Right renal pelvis (tissue), 4 donors: ENCODE measurements at places on chromosomes 2 and 18.
A peak's percentile ranks its signal among the peaks of the same experiment; 100 is the strongest.

GRCh38 chr2:213022987-213023386 is 128.4 kb downstream of the IKZF2 start:
- DNase-seq, result no peak

DNA sequence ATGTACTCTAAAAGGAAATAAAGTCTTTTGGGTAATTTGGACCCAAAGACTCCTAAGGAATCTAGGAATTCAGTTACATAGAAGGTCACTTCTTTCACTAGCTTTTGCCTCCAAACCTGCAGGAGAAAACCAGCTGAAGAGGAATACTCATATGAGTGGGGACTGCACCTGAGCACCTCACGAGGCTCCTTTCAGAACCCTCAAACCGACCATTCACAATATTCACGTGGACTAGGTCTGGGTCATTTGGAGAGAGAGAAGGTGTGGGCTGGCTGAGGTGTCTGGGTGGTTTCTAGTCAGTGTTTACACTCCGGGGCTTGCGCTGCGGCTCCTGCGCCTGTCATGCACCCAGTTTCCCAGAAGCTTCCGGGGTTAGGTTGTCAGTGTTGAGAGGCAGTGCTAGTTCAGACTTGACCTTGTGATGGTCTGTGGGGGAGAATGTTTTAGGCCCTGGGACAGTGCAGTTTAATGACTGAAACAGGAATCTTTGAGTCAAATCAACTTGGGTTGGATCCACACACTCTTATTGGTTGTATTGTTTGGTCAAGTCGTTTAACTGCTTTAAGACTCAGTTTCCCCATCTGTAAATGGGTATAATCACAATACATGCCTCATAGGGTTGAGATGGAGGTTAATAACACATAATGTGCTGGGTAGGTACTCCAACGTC is 78.4 kb downstream of the LIMS1 start:
- no peak for DNase-seq

DNA sequence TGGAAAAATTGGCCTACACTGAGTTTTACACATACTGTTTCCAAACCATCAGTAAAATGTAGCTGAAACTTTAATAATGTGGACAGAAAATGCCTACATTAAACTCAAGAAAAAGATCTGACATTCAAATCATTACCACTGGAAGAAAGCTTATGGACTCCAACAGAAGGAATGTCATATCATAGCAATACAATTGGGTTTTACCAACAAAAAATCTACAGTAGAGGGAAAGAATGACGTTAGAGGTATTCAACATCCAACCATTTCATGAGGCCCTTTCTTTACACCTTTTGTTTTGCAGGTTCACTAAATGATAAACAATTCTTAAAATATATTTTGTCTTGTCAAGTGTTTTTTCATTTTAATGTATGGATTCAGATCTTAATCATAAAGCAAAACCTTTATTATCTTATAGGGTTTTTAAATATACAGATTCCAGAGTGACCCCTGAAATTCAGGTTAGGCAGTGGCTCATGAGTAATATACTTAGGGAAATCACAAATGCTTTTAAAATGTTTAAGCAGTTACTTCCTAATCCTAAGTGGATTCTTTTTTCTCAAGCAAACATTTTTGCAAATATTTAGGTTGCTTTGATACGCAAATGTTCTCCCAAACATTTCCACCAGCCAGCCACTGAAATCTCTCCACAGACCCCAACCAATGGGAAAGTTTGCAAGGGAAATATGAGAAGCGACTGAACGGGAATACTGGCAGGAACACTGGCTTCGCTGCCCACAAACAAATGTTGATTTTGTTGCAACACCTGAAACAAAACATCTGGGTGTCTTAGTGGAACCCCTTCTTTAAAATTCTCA is 168.7 kb downstream of the TCF4 start:
- no peak for DNase-seq

DNA sequence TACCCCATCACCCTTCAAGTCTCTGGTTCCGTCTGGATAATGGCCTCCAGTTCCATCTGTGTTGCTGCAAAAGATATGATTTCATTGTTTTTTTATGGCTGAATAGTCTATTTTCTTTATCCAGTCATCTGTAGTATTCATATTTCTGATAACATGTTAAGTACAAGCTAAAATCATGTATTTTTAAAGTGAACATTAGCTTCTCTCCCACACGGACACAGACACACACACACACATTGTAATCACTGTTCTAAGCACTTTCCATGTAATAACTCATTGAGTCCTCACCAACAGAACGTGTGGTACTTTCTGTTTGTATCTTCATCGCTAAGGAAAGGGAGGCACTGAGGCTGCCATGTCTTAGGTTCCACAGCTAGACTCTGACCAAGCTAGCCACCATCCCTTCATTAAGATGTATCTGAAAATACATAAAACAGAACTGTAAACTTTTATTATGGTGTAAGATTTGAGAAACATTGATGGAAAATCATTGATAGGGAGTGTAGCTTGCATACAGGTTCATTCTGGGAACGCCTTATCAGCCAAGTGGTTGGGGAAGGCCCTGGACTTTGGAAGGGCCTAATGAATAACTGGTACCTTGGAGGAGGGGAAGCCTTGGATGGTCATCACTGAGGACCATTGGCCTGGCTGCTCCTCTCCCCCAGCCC is 8.1 kb downstream of the NCK2 start:
- DNase-seq, result no peak

GRCh38 chr2:216404010-216404618 is 8.2 kb upstream of the SMARCAL1 start:
- no peak for DNase-seq

- DNase-seq, result no peak
Observed at GRCh38 chr18:64097497-64097896, 51.4 kb downstream of the LINC00305 start.

GRCh38 chr18:6836331-6836730 is 106.8 kb downstream of the ARHGAP28 start:
- DNase-seq, result no peak

DNA sequence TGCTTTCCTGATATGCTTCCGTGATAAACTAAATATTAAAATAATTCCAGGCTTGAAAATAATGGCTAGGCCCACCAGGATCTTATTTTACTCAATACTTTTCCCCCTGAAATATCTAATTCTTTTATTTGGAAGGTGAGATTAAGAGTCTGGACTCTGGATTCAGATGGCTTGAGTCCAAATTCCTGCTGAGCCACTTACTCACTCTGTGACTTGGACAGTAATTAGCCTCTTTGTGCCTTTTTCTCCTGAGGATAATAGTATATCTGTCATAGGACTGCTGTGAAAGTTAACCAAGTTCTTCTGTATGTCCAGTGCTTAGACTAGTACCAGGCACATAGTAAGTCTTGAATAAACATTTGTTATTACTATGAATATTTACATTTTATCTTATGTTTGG is 127.3 kb upstream of the ERBB4 start:
- no peak for DNase-seq

DNA sequence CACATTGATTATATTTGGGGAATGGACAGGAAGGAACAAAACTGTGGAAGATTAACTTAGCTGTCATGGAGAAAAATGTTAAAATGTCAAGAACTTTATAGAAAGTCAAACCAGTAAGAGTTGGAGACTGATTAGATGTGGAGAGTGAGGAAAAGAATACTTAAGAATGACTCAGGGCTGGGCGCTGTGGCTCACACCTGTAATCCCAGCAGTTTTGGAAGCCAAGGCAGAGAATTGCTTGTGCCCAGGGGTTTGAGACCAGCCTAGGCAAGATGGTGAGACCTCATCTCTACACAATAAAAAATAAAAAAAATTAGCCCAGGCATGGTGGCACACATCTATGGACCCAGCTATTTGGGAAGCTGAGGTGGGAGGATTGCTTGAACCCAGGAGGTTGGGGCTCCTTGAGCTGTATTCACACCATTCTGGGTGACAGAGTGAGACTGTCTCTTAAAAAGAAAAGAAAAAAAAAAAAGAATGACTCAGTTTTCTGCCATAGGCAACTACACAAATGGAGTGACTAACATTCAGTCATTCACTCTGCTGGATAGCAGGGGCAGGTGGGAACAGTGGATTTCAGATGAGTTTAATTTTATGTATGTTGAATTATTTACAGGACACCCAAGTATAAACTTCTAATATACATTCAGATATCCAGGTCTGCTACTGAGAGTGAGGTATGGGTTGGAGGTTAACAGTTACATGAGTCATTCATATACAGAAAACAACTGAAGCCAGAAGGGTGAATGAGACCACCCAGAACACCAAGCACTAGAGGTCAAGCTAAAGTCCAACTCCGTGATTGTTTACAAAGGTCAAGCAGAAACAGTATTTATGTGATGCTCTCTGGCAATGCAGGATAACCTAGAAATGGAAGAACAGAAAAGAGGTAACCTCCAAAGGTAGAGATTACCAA is 33.9 kb downstream of the ORC2 start:
- DNase-seq, result no peak

- peak; percentile 4 for DNase-seq
Observed at GRCh38 chr18:54608028-54608642, 17.1 kb downstream of the DYNAP start.

- no peak for DNase-seq
Observed at GRCh38 chr2:98153481-98153880, 66.5 kb downstream of the VWA3B start.

DNA sequence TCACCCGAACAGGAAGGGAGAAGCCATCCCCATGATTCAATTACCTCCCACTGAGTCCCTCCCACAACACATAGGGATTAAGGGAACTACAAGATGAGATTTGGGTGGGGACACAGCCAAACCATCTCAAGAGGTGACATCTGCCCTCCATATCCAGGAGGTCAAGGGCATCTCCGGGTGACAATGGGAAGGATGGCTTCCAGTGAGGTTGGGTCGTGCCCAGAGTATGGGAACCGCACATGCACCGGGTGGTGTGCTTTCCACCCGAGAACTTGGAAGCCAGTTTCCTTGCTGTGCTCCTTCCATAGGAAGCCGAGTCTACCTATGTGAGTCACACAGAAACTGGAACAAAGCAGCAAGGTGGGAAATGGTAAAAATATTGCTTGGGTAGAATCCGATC is 216.9 kb upstream of the SALL3 start:
- no peak for DNase-seq

GRCh38 chr2:142188562-142188961 is 57.7 kb upstream of the LRP1B start:
- no peak for DNase-seq

DNA sequence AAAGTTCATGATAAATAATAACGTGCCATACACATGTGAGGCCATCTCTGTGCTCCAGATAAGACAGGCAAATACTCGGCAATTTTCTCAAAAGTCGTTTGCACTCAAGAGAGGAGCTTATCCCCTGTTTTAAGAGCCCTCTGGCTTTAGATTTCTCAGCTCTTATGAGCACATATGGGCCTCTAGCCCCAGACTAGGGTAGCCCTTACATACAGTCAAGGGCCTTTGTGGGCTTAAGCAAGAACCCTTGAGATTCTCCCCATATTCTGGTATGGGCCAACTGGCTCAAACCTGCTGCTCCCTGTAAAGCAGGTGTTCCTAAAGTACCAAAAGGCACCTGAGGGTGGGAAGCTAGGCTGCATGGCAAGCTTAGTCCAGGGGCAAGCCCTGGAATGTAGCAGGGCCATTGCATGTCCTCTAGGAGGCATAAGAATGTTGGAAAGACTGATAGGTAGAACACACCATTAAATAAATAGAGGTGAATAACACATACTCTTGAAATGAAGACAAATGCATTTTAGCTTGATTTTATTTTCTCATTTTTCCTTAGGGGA is 66.1 kb downstream of the FASTKD2 start:
- no peak for DNase-seq

- DNase-seq, result no peak
Observed at GRCh38 chr2:197138506-197138905, 172.1 kb downstream of the ANKRD44 start.

DNA sequence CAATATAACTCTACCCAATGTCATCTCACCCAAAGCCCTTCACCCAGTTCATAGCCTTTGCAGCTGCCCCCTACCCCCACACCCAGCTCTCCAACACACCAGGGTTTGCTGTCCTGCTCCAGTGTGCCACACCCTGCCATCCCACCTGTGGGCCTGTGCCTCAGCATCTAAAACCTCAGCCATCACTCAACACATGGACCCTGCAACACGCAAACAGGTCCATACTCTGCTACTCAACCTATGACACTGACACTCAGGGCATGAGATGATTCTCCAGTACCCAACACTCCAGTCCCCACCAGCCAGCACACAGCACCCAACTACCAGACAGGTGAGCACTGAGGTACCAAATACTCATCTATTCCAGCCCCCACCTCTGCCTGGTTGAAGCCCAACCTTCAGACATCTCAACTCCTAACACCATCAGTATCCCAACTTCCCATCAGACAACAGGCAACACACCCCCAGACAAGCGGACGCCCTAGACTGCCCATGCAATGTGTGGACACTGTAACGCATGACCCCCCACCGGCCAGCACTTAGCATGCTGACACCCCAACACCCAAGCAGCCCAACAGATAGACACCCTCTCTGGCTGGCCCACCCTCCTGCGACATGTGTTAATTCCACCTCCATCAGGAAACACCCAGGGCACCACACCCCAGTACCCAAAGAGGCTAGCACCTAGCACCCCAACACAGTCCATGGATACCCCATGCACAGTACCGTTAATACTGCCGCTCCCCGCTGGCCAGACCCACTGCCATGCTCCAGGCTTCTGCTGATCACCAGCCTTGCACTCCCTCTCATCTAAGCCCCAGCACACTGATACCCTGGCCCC is 25.0 kb downstream of the ZAP70 start:
- no peak for DNase-seq

DNA sequence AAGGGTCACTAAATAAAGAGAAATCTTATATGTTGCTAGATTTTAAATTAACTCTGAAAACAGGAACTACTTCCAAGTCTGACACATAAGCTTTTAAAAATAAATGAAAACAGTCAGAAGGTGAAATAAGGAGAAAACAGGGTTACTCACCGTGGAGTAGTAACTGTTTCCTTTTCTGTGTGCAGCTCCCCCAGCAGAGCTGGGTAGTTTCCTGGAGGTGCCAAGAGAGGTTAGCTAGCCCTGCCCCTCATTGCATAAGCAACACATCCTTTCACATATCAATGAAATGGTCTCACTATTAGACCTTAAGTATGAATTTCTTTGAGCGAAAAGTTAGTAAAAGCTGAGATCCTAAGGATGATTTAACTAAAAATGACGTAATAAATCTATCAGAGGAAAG is 54.0 kb upstream of the GPR75 start:
- no peak for DNase-seq

GRCh38 chr2:25822190-25823117 is 55.8 kb downstream of the ASXL2 start:
- peak; percentile 22 for DNase-seq

DNA sequence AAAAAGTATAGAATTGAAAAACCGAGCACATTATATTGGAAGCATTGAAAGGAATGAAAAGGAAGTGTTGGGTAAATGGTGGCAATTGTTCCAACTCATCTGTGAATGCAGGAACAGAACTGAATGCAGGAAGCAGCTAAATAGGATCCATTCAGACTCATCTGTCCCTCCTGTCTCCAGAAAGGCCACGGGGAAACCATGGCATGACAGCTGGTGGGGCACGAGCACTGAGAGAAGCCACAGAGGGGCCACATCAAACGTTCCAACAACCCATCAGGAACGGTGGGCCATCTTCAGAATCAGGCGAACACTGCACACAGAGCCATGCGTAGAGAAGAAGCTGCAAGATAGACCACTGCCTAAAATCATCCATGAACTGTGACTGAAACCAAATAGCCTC is 138.5 kb upstream of the SLC35G4 start:
- no peak for DNase-seq

GRCh38 chr2:8682719-8683667 is 1.1 kb downstream of the ID2 start:
- DNase-seq, result no peak
